ENCODE measurements at places on chromosomes 2 and 18. TPM values are rescaled to one million over a fixed set of nuclear protein-coding genes. Genes with fewer than 3 reads are reported as not detected.

DNA sequence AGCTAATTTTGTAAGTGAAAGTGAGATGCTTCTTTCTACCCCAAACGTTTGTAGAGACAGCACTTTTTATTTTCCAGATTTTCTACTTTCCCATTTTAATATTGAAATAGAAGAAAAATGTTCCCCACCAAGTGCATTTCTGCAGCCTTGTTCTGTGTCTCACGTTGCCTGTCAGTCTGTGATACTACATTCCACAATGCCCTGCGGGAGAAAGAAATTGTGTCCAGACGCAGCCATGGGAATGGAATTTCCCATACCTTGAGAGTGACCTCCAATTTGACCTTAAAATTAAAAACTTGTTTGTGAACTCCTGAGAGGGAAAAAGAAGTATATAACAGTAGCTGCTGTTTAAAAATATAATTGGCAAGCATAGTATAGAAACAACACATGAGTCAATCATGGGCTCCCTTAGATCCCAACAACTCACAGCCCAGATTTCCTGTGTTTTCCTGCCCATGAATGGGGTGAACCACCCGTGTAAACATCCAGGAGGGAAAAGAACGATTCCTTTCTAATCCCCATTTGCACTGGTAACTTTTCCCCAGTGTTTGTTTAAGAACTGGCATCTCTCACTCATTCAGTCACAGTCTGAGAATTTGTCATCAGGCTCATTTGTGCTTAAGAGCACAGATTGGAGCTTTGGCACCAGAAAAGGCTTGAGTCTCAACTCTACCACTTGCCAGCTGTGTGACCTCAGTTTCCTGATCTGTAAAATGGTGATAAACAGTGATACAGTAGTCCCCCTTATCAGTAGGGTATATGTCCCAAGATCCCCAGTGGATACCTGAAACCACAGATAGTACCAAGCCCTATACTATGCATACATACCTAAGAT, 166.1 kb upstream of the ZNF521 start:
- no peak for DNase-seq

ITSN2 gene
- 43.4 TPM for total RNA-seq

- peak; percentile 77 for DNase-seq
These were observed 117.6 kb upstream of the FOSL2 start for GRCh38 chr2:28274911-28275685.

DNA sequence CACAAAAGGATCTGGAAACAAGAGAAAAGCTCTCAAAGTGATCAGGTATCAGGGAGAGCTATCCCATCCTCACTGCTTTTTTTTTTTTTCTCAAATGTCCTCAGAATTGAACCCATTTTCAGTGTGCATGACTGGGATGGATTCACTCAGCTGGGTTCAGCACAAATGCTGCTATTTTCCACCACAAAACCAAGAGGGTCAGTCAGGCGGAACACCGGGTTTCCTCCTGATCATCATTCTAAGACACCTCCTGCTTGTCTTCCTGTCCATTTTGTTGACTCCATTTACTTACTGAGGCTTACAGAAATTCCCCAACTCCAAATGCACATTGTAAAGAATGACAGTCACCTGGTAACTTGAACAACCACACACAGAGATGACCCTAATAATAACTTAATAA, 39.9 kb downstream of the CYRIA start:
- DNase-seq: no peak

GRCh38 chr2:197888321-197888720, 83.9 kb downstream of the PLCL1 start:
- no peak for DNase-seq

- DNase-seq: no peak
These were observed 198.0 kb downstream of the CDH20 start for GRCh38 chr18:61531182-61531581.

- no peak for DNase-seq
These were observed 1.5 kb downstream of the TTC32 start for GRCh38 chr2:19899985-19900930.

GRCh38 chr2:197212344-197213262, 98.0 kb downstream of the ANKRD44 start:
- no peak for DNase-seq

DNA sequence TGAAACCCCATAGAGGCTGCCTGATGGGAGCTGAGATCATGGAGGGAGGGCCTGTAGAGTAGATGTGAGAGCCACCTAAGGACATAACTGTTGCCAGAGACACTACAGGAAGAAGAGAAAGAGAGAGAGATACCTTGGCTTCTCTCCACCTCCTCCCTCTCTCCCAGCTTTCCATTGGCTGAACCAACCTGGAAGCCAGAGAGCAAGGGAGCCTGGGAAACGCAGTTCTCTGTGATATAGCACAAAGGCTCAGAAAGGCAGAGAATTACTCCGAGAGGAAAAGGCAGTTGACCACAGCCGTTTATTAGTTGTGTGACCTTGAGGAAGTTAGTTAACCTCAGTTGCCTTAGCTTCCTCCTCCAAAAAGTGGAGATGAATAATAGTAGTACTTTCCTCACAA, 37.7 kb upstream of the MAT2A start:
- no peak for DNase-seq

GRCh38 chr2:168722592-168722991, 79.8 kb upstream of the NOSTRIN start:
- DNase-seq: peak; percentile 61

- DNase-seq: peak; percentile 76
These were observed 19.7 kb downstream of the MIB1 start for GRCh38 chr18:21760321-21760720.

DNA sequence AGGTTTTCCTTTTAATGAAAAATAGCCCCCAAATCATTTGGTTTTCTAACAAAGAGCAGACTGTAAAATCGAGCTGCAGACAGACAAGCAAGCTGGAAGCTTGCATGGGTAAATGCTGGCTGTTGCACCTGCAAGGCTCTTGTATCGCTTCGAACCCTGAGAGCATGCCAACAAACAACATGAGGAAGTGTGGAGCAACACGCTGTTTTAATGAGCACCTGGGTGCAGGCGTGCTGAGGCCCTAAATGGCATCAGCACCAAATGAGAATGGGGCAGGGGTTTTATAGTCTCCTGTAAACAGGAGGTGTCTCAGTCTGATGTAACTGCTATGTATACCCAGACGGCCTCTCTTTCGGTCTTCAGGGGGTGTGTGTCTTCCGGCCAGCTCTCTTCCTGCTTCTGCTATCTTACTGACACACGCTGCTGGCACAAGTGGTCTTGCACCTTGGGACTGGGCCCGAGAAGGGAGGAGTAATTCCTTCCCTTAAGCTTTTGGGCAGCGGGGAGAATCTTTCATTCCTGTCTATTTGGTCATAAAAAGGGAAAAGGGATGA, 31.9 kb upstream of the CDH2 start:
- no peak for DNase-seq

DNA sequence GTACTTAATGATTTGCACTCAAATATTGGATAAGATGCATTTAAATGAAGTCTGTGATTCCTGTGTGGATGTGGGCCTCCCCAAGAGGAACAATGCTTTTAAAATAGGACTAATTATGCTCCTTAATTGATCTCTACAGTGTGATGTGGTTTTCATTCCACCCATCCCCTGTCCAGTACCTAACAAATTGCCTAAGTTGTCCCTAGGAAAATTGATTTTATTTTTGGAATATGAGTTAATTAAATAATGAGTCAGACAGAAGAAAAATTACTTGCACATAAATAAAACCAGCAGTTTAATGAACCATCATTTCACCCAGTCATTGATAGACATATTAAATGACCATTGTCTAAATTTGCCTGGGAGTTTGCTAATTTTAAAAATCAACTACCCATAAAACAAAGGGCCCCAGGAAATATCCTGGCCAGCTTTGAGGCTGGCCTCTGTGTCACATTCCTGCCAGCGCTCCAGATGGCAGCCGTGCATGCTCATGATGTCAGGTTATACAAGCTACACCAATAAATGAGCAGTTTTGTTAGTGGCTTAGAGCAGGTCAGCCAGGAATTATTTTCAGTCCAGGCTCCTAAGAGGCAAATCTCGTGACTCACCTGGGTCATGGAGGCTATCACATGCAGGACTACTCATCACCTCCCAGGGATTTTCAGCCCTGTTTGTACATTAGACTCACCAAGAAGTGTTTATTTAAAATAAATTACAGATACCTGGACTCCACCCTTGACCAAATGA, 31.9 kb downstream of the ABHD3 start:
- peak; percentile 18 for DNase-seq

GRCh38 chr2:148680462-148680861, 35.9 kb downstream of the EPC2 start:
- peak; percentile 74 for DNase-seq

WDCP gene
- total RNA-seq: 10.4 TPM

GRCh38 chr18:79617511-79618500, 61.8 kb upstream of the CTDP1 start:
- DNase-seq: no peak

DNA sequence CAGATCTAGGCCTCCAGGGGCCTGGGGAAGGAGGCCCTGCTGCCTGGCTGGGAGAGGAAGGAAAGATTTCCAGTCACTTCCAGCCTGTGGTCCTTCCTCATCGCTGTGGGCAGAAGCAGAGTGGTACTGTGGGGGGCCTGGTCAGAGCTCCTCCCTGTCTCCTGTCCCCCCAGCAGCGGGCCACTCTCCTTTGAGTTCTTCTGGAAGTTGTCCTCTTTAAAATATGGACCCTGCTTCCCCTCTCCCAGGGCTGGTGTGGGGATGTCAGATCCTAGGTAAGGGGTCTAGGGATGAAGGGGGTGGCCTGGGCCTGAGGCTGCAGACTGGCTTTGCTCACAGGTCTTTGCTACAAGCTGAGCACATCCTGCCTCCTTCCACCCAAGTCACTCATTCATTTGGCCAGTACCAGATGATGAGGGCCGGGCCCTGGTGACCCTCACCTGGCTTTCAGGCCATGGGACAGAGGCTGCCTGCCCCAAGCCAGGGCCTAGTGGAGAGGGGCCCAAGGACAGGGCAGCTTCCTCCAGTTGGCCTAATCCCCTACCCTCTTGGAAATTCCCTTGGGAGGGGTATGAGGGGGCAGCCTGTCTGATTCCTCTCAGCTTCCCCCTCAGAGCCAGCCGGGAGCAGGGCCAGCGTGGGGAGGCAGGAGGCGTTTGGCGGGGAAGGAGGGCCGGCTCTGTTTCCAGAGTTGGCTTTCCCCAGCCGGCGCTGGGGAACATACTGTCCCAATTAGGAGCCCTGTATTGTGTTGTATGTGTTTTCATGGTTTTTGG, 231.9 kb downstream of the DYSF start:
- no peak for DNase-seq

CXCR4 gene
- under 0.01 TPM for total RNA-seq

- DNase-seq: no peak
These were observed 99.2 kb downstream of the PTPRM start for GRCh38 chr18:7666195-7666776.

SLC5A7 gene
- not detected for total RNA-seq

GRCh38 chr18:12585218-12585617, 72.7 kb downstream of the SPIRE1 start:
- DNase-seq: peak; percentile 14

GRCh38 chr2:41782306-41783158, 265.3 kb upstream of the PKDCC start:
- DNase-seq: peak; percentile 44

DNA sequence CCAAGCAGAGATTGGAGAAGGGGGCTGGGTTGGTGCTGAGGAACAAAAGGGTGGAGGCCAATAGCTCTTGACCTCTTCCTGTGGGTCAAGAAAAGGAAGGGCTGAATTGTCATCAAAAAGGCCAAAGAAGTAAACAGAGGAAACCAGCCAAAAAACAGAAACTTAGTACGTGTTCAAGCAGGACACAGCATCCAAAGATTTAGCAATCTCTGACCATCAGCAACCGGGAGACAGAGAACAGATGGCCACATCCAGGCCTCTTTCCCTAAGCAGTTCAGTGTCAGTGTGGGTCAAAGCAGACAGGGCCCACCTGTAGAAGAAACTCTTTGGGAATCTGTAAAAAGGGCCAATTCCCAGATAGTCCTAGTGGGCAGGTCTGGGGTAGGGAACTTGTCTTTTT, 2.9 kb downstream of the DNPEP start:
- DNase-seq: peak; percentile 80

POTEJ gene
- not detected for total RNA-seq

CHRNA1 gene
- total RNA-seq: 0.33 TPM

DNA sequence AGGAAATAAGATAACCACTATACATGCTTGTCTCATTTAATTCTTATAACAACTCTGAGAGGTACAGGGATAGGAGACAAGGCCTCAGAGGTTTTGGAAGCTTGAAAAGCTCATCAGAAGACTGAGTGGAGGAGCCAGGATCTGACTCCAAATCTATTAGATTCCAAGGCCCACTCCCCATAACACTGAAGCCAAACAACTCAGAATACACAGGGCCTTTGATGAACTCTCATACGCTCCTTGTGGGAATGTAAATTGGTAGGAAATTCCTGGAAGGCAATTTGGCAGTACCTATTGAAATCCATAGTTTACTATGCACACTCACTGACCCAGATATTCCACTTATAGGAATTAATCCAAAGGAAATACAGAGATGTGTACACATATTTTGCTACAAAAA, 27.9 kb downstream of the WIPF1 start:
- no peak for DNase-seq

DNA sequence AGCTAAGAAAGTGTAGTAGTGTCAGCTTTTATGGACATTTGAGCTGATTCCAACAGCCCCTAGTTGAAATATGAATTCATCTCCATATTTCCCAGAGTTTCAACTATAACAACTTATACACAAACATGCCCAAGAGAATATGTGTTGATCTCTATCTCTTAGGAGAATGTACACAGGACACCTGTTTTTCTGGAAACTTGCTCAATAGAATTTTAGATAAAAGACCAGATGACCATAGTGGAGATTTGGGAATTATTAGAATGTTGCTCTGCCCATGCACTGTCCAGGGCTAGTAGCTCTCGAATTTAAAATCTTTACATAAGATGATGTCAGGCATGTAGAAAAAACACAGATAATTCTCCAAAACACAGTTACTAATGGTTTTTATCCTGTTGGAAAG, 162.3 kb upstream of the VRK2 start:
- no peak for DNase-seq

GRCh38 chr18:7321831-7322230, 90.9 kb downstream of the LRRC30 start:
- no peak for DNase-seq

DNA sequence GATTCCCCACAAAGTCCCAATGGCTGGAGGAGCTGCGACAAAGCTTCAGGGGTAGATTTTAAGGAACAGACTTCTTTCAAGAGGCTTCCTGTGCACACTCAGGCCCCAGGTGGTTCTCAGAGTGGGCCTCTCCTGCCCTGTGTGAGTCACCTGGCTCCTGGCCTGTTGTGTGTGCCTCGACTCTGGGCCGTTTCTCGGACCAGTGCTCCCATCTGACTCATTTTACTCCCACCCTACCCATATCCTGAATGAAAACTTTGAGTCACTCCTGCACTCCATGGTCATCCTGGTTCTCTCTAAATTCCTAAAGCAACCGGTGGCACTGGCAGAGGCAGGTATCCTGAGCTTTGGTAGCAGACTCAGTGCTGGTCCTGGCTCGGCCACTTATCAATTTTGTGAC, 84.1 kb downstream of the CELF4 start:
- peak; percentile 5 for DNase-seq

DNA sequence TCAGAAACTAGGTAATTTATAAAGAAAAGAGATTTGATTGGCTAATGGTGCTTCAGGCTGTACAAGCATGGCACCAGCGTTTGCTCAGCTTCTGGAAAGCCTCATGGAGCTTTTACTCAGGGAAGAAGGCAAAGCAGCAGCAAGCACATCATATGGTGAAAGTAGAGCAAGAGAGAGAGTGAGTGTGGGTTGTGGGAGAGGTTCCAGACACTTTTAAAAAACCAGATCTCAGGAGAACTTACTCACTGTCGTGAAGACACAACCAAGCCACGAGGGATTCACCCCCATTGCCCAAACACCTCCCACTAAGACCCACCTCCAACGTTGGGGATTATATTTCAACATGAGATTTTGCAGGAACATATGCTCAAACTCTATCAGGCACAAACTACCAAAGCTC, 554.6 kb upstream of the TNP1 start:
- no peak for DNase-seq

SLC9A4 gene
- not detected for total RNA-seq

PSTPIP2 gene
- total RNA-seq: 8.2 TPM

Data from fibroblast of lung (primary cell).